OCI-LY7 (cell line): ENCODE measurements at places on chromosomes 3 and 15.

GRCh38 chr3:10867384-10867783 is 51.4 kb downstream of the SLC6A11 start:
- no peak for DNase-seq

- DNase-seq, result peak; percentile 23
Observed at GRCh38 chr3:34073111-34073510, 274.7 kb downstream of the PDCD6IP start.

GRCh38 chr3:46968783-46969428 is 7.6 kb downstream of the CCDC12 start:
- DNase-seq, result no peak

GRCh38 chr15:66404532-66404931 is 17.8 kb downstream of the MAP2K1 start:
- no peak for DNase-seq

DNA sequence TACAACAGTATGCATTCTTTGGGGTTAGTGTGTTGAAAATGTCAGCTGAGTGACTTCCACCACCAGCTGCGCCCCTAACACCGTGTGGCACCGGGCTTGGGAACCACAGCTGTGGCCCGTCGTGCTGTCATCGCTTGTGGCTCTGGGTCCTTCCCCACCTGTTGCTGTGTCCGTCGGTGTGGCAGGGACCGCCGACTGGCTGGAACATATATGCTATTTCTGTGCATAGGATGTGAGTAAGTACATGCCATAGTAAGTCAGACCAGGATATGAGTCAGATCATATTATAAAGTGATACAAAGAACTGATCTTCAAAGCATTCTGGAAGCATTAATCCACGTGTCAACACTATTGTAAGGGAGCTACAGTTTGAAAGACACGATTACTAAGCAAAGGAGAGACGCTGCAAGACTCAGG is 31.9 kb downstream of the EHD4 start:
- no peak for DNase-seq

GRCh38 chr15:51731549-51732267 is 5.7 kb downstream of the LYSMD2 start:
- DNase-seq, result peak; percentile 71

- DNase-seq, result no peak
Observed at GRCh38 chr3:47849186-47849698, 46.3 kb downstream of the DHX30 start.

DNA sequence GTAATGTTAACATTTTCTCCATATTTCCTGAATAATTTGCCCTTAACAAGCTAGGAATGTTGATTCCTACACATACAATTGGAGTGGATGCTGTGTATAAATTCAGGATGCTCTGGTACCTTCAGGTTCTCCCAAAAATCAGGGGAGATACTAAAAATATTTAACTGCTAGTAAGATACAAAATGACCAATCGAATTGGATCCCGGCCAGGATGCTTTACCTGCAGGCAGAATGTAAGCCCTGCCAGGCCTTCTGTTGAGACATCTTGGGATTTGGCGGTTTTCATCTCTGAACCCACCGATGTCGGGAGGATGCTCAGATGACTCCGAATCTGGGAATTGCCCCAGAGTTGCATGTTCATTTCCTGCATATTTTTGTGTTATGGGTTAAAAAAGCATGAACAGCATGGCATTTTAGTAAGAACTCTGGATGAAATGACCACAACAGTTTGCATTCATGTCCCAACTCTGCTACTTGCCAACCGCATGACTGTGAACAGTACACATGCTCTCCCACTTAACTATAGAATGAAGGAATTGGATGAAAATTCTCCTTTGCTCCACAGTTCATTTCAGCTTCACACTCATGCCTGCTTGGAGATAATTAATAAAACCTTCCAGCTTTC is 241.4 kb upstream of the TBL1XR1 start:
- DNase-seq, result no peak

DNA sequence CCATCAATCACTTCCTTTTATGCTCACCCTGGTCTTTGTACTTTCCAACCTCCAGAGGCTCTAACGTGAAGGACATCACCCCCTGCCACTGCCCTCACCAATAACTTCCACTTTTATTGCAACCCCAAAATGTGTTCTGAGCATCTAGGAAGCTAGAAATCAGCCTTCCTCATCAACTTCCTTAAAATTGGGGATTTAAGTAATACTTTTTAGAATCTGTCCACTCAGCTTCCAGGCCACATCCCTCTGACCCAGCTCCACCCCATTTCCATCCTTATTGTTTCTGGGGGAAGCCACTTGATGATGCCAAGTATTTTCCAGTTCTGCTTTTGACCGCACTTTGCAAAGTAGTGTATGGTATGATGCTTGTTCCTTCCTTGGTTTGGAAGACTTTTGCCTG is 73.5 kb upstream of the XCR1 start:
- no peak for DNase-seq

- no peak for DNase-seq
Observed at GRCh38 chr3:171230865-171231264, 204.3 kb upstream of the SLC2A2 start.

- no peak for DNase-seq
Observed at GRCh38 chr3:59432665-59433064, 382.8 kb upstream of the CFAP20DC start.

DNA sequence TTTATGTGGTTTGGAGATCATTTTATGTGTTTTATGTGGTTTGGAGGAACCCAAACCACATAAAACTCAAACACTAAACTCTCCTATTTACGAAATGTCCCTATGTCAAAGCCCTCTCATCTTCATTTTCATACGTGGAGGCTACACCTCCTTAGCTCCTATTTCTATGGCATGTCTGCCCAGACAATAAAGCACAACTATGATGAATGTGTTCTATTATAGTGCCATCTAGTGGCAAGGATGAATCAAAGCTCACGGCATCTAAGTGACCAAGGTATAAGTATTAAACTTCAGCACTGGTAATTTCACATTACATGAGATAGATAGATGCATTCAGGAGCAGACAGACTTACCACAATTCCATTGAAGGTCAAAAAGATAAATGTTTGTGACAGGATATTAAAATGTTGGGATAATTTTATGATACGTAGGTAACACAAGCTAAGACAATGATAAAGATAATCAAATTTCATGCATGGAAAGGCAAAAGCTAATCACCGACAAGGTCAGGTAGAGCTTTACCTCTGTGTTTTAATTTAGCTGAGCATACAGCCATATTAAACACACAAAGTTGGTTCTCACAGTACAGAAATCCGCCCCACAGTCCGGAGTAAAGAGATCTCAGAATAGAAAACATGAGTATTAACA is 130.6 kb upstream of the FHIT start:
- peak; percentile 59 for DNase-seq

GRCh38 chr3:155908086-155908485 is 37.6 kb downstream of the GMPS start:
- no peak for DNase-seq

GRCh38 chr3:184250167-184250828 is 826 bp downstream of the EEF1AKMT4 start:
- DNase-seq, result peak; percentile 94

DNA sequence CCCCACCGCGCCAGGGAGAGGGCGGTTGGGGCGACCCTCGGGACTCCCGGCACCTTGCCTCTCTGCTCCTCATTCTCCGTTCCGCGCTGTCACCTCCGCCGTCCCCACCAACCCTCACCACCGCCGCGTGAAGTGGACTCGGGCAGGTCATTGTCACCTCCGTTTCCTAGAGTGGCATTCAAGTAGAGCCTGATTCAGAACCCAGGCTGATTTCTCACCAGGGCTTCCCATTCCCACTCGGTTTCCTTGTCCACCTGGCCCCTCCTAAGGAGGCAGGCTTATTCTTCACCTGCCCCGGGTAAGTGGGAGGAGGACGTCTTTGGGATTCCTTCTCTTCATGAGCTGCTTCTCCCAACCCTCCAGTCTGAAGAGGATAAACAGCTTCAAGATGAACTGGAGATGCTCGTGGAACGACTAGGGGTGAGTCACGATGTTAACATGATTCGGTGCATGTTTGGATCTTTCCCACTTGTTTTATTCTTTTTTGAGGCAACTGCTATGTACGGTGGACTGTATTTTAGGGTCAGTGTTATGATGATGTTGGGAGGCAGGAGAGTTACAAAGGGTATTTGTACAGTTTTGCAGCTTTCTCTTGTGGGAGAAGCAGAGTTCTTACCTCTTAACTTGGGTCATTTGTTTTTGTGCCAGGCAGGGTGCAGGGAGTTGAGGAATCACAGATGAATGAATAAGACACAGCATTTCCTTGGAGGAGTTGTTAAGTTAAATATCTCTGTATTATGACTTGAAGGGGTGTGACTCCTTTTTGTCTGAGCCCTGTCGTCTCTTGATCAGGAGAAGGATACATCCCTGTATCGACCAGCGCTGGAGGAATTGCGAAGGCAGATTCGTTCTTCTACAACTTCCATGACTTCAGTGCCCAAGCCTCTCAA is 692 bp downstream of the PSMD2 start:
- no peak for DNase-seq

GRCh38 chr3:30913176-30913575 is 18.7 kb upstream of the GADL1 start:
- DNase-seq, result no peak

DNA sequence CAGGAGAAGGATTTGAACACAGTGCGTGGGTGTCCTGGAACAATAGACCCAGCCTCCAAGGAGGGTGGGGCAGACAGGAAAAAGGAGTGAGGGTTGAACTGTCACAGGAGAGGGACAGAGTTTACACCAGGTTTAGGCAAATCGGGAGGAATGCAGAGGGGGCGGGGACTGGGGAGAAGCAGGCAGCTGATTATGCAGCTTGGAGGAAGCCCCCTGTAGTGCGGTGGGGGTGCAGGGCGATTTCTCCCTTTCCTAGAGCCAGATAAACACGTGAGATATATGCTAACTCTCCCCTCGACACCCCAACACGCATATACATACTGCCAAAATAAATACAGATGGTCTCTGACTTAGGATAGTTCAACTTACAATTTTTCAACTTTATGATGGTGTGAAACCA is 108.6 kb upstream of the PRR20G start:
- no peak for DNase-seq

- no peak for DNase-seq
Observed at GRCh38 chr3:170753421-170754310, 116.3 kb downstream of the RPL22L1 start.

GRCh38 chr3:185439745-185440466 is 58.9 kb downstream of the TMEM41A start:
- DNase-seq, result no peak

- no peak for DNase-seq
Observed at GRCh38 chr3:12489368-12489767, 5.1 kb downstream of the TSEN2 start.

DNA sequence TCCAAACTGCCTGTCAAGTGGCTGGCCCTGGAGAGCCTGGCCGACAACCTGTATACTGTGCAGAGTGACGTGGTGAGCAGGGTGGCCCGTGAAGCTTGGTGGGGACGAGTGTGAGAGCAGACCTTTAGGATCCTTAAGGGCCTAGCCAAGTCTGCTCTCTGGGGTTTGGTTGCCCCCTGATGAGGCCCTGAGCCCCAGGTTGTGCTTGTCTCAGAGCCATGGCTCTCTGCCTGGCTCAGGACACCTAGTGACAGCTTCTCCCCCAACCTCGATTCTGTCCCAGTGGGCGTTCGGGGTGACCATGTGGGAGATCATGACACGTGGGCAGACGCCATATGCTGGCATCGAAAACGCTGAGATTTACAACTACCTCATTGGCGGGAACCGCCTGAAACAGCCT is 14.4 kb downstream of the TYRO3 start:
- no peak for DNase-seq
